ENCODE measurements at places on chromosomes 7 and 10.

DNA sequence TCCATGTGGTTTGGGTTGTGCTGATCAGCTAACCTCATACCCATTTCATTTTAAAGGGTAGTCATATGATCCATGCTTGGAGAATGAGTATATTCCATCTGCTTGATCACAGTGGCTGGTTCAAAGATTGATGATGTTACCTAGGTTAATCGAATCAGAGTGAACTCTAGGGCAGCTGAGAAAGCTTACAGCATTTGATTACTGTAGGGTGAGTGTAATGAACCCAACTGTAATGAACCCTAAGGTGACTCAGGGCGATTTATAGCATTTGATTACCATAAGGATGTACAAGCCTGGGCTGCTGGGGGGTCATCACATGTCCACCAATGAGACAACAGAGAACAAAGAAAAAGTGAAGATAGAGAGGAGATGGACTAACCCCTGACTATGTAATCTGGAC lies 523.1 kb downstream of the ADRA2A start:
- DNase-seq: no peak

DNA sequence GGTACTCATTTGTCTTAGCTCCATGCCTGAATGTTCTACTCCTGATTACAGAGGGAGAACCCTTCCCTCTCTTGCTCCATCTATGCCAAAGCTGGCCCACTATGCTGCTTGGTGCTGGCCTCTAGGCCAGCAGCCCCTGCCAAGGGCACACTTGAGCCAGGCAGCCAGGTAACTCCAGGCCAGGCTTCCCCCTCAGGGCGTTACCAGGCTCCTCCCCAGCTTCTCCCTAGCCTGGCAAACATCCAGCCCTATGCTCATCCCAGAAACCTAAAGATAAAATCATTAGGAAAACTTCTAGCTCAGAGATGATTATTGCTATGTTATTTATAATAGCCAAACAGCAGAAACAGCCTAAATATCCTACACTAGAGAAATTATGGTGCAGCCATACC lies 103.7 kb downstream of the KCNMA1 start:
- peak; percentile 48 for DNase-seq

- DNase-seq: no peak
Observed at GRCh38 chr10:45424668-45425404, 50.8 kb downstream of the ALOX5 start.

- DNase-seq: no peak
Observed at GRCh38 chr10:6988654-6989053, 408.6 kb upstream of the PRKCQ start.

GRCh38 chr10:21517134-21518031 lies 8.1 kb downstream of the SKIDA1 start:
- peak; percentile 79 for DNase-seq
